ENCODE measurements at places on chromosomes 12 and 14. TPM values are rescaled to one million over a fixed set of nuclear protein-coding genes. Genes with fewer than 3 reads are reported as not detected.

GRCh38 chr14:75646762-75647161 is 13.9 kb downstream of the ERG28 start:
- DNase-seq, result no peak

DNA sequence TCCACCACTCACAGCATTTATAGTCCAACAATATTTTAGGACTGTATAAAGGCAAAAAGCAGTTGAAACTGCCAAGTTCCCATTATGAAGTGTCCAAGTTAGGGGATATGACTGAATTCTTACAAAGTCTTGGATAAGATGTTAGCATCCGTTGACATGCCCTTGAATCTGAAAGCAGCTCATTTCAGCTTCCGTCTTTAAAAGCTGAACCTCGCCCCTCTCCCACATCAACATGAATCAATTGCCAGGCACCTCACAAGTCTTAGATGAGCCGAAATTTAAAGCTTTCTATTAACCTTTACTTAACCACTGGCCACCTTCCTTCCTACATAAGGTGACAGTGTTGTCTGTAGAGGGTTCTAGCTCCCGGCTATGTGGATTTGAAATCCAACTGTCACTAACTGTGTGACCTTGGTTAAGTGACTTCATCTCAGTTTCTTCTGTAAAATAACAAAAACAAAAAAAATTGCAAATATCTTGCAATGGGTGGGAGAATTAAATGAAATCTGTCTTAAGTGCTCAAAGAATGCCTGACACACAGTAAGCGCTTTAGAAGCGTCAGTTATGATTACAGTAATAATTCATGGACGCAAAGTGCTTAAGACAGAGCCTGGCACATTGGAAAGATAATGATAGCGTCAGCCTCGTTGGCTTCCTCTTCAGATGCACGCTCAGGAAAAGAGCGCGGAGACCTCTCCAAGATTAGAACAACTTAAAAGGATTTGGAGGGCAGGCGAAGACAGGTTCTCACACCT is 1.2 kb downstream of the PPP1CC start:
- DNase-seq, result no peak

- no peak for DNase-seq
Observed at GRCh38 chr14:35940291-35940690, 114.2 kb downstream of the BRMS1L start.

DNA sequence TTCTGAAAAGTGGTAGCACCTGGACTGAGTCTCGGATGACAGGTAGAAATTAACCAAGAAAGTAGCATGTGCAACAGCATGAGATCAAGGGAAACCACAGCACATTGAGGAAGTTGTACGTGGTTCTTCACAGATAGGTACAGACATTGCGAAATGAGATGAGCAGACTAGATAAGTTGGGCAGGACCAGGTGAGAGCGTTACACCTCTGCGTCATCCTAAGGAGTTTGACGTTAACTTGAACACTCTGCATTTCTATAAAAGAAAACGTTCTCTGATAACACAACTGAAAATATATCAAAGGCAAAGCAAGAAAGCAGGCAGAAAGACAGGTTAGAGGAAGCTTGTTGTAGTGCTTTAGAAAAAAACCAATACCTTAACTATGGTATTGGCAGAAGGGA is 98.5 kb upstream of the RASSF8 start:
- no peak for DNase-seq

OTOGL gene
- 1.0 TPM for polyA plus RNA-seq

BHLHE41 gene
- polyA plus RNA-seq, result 1.0 TPM

SLC25A21 gene
- polyA plus RNA-seq, result 3.2 TPM

Data from right renal pelvis (tissue), 4 donors.